GM20000 (cell line): ENCODE measurements at places on chromosomes 7 and 10.

DNA sequence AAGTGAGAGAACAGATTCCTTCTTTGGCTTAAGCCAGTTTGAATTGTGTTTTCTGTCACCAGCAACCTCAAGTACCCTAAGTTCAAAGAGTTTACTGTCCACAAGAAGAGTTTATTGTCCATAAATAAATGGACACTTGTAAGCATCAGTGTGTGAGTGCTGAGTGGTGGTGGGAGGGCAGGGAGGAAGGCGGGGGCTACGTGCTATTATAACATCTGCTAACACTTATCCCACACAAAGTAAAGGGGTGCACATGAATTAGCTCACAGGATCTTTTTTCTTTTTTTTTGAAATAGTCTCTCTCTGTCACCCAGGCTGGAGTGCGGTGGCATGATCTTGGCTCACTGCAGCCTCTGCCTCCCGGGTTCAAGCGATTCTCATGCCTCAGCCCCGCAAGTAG is 87.2 kb downstream of the MICALL2 start:
- no peak for DNase-seq

GRCh38 chr7:14400271-14400670 is 410.8 kb upstream of the ETV1 start:
- no peak for DNase-seq

- no peak for DNase-seq
These were observed 93.6 kb downstream of the PRLHR start for GRCh38 chr10:118501637-118502440.

DNA sequence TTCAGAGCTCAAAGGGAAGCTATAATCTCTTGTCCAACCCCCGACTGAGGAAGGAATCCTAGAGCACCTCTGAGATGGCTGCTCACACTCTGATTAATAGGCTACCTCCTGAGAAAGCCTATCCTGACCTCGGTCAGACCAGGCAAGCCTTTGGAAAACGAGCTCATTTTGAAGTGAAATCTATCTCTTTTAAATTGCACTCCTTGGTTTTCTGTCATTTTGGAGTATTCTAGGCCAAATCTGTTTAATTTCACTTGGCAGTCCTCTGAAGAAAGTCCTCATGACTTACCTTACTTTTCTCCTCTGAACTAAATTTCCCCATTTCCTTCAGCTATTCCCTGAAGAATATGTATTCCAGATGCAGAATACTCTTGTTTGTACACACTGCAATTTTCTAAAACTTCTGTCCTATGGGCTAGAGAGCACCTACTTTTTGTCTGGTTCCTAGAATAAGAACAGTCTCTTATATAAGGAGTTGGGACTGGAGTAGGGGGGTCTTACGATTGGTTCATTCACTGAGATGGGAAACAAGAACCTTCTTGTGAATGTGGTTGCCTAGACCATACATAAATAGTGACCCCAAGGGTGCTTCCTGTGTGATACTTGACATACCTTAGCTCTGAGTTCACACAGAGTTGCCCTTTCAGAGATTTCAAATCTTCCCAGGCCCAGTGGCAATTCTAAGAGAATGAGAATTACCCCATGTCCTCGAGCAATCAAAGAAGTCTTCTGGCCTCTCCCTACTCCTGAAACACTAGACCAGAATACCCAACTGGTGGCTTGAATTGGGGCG is 31.9 kb upstream of the HPS1 start:
- DNase-seq = peak; percentile 35

DNA sequence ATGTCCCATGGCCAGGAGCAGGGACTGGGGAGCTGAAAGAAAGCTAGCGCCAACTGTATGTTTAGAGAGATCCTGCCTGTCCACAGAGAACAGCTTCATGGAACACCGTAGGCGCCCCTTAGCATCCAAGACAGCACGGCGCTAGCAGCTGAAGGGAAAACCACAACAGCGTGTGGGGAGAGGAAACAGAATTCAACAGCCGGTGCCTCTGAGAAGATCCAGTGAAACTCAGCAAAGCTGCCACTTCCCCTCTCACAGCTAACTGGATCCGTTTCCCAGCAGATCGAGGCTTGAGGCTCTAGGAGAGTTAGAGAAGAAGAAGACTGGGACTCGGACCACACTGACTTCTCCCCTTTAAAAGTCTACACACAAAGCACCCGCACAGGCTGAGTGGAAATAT is 145.0 kb downstream of the MAD1L1 start:
- peak; percentile 60 for DNase-seq

DNA sequence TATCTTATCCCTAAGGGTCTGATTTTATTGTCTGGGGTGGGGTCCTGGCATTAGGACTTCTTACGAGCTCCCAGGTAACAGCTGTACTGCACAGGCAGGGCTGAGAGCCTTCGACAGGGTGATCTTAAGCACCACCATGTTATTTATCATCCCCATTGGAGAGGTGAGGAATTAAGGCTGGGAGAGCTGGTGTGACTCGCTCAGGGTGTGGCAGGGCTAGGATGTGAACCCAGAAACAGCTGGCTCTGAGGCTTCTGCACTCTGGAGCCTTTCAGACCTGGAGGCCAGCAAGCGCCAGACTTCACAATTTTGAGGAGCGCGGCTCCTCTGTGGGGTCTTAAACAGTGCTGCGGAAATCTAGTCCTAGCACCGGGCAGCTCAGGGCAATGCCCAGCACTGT is 27.4 kb upstream of the NDST2 start:
- no peak for DNase-seq

GRCh38 chr10:52642208-52642607 is 130.4 kb downstream of the MBL2 start:
- no peak for DNase-seq

GRCh38 chr10:120433141-120433540 is 23.9 kb upstream of the PLPP4 start:
- DNase-seq = no peak

GRCh38 chr7:18036783-18037182 is 9.1 kb upstream of the PRPS1L1 start:
- no peak for DNase-seq

DNA sequence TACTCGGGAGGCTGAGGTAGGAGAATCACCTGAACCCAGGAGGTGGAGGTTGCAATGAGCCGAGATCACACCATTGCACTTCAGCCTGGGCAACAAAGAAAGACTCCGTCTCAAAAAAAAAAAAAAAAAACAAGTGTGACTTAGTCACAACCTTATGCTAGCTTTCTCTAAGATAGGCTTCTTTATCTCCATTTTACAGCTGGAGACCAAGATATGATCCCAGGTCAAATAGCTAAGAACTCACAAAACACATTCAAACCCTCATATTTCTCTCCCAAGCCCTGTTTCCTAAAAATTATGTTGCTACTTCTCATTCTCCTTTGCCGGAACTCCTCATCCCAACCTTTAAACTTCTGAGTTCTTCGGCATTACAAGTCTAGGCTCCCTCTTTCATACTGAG is 13.0 kb upstream of the DHTKD1 start:
- no peak for DNase-seq

- no peak for DNase-seq
These were observed 24.4 kb upstream of the RBM20 start for GRCh38 chr10:110619514-110620397.

DNA sequence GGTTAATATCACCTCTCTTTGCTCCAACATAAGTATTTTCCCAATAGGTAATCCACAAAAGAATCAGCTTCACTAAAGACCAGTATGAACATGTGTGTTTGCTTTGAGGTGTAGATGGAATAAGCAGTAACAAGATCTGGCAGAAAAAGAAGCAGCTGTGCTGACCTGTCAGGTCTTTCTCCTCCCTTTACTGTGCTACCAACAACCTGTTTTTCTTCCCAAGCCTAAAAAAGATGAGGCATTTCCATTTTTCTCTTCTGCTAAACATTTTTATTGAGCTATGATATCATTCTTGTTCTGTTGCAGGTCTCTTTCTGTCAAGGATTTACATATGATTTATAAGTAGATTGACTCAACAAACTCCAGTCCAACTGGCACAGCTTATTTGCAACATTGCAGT is 315.2 kb upstream of the GLI3 start:
- no peak for DNase-seq

GRCh38 chr10:5404208-5405041 is at the start of gene TUBAL3:
Gene TUBAL3, minus strand, starts transcription at chr10:5404828. Its CDS starts 36 bp downstream, at chr10:5404792.
- no peak for DNase-seq

DNA sequence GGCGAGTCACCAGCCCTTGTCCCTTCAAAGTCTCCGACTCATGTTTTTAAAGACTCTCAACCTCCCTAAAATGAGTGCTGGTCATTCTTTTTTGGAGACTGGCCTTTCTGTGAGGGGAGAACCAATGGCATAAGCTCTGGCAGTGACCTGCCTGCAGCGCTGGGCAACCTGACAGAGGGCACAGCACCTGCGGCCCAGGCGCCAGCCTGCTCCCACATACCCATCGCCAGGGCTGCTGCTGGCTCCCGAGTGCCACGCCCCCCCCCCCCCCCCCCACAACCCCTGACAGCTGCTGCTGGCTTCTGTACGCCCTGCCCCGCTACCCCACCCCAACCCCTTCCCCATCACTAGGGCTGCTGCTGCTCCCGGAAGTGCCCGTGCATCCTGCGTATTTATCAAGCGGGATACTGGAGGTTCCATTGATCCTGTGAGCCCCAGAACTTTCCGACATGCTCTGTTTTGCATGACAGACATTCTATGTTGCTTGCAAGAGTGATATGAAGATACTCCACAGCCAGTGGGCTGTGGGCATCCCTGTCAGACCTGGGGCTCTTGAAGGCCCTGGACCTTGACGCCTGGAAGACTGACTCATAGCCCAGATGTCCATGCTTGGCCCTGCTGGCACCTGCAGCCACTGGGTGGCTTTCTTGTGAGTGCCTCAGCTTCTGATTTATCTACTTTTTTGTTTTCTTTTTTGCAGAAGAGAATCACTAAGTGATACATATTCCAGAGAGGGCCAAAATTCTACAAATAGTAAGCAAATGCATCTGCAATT is 243.9 kb downstream of the ZMYND11 start:
- no peak for DNase-seq
